Activated effector memory CD4-positive, alpha-beta T cell treated with anti-CD3 and anti-CD28 coated beads, Interleukin-2, amount 50 U/mL, for 16 hours (primary cell): ENCODE measurements at places on chromosomes 12 and 14.

DNA sequence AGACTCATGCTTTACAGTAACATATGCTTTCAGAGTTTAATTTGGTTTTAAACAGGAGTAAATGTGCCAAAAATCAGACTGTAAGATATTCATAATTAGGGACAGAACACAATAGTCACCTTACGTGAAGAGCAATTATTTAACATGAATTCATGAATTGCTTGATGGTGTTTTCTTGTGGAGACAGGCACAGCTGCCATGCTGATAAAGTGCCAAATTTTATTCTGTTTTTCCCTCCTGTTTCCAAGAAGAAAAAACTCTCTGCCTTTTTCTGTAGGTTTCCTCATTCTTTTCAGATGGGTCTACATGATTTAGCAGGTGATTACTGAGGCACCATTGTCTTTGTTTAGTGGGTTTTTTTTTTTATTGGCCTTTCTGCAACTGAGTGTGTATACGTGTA is 80.1 kb downstream of the C12orf42 start:
- no peak for DNase-seq

- no peak for DNase-seq
These were observed 94.9 kb upstream of the TTC7B start for GRCh38 chr14:90911121-90911520.

DNA sequence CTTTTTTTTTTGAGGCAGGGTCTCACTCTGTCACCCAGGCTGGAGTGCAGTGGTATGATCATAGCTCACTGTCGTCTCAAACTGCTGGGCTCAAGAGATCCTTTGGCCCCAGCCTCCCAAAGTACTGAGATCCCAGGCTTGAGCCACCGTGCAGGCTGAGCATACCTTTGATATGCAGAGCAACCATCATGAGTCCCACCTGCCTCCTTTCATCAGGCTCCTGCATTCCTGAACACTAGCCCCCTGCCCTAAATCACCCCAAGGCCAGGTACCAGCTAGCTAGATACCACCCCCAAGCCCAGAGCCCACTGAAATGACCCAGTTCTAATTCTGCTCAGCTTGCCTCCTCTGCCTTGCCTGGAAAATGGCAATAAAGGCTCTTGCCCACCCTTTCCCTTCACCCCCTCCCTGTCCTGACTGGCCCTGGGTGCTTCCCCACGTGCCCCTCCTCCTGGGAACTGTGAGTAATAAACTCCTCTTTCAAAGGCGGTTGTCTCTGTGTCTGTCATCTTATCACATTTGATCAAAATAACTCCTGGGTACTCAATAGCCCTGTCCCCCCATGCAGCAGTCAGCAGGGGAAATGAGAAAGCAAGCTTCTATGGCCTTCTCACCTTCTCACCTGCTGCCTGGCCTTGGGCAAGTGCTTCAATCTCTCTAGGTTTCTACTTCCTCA is 6.4 kb upstream of the BRF1 start:
- no peak for DNase-seq

GRCh38 chr12:91974541-91975085 is 171.0 kb downstream of the BTG1 start:
- DNase-seq, result no peak

DNA sequence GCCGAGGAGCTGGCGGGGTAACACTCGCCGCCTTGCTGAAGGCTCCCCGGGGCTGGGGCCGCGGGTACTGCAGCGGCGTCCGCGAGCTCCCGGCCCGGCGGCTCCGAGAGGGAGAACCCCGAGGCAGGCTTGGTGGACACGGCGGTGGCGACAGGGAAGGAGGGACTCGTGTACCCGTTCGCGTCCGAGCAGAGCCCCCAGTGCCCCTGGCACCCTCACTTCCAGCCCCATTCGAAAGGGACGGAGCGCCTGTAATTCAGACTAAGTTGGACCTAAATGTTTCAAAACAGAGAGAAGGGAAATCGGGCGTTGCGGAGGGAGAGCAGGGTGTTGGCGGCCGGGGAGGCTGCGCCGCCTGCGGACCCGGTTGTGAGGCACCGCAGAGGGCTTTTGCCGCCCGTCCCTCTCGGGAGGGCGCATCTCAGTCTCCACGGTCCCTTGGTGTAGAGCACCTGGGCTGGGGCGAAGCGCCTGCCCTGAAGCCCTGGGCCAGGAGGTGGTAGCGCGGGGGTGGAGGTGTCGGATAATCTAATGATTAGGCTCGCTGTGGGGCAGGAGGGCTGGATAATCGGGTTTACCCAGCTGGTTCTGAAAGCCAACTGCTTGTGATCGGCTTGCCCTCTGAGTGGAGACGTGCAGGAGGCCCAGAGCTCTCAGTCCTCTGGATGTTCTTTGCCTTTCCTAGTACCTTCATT is 771 bp downstream of the DAAM1 start:
- DNase-seq, result peak; percentile 79

DNA sequence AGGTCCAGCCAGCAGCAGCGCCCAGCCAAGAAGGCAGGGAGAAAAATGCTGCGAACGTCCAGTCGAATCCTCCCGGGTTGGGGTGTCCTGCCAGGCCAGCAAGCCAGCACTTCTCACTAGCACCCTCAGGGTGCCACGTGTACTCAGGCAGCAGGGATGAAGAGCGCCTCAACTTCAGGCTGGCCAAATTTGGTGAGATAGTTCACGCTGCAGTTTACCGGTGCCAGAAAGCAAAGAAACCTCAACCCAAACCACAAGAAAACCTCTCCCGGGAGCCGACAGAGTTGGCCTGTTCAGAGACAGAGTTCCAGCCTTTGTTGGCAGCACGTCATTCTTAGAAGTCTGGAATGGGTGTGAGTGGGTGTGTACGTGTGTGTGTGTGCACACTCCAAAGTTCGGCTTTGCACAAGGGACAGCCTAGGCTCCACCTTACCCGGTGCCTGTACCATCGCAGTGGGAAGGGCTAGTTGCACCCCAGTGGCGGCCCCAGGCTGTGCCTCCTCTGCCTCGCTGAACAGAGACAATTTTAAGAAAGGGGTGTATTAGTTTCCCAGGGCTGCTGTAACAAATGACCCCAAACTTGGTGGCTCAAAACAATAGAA is 42.1 kb downstream of the ELK3 start:
- no peak for DNase-seq

DNA sequence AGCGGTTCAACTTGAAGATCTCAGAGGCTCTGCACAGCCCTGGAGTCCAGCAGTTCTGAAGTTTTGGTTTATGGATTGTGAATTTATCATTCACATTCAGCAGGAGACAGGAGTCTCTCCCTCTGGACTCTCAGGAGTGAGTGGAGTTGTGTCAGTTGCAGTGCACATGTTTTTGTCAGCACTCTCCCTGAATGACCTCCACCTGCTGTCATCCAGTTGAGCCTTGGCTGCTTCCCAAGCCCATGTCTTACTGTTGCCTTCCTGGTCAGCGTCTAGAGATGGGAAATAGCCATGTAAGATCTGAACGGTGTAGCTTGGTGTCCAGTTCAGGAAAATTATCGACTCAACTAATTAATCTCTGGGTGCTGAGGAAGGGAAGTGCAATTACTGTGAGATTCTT is 133.2 kb downstream of the PRKCH start:
- peak; percentile 30 for DNase-seq

- no peak for DNase-seq
These were observed 29.5 kb upstream of the TMX1 start for GRCh38 chr14:51210594-51210993.

DNA sequence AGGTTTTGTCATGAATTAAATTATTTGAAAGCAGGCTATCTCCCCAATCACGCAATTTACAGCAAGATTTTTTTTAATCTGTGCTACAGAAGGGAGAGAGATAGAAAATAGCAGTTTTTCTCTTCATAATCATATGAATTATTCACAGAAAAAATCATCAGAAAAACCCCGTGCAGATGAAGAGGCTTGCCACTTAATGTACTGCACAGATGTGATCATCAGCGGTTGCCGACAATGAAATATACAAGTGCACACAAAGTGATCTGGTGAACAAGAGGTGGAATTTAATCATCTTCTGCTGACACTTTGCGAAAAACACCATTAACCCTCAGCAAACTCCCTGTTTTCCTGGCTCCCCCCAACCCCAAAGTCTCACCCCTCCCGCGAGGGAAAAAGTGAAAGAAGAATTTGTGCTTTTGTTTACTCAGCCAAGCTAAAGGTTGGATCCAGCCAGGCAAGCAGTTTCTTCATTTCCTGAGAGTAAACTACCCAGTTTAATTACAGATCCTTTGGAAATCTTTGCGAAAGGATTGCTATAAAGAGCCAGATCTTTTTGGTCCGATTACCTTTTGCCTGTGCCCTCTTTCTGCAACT is 3.1 kb upstream of the LMO3 start:
- DNase-seq, result no peak

DNA sequence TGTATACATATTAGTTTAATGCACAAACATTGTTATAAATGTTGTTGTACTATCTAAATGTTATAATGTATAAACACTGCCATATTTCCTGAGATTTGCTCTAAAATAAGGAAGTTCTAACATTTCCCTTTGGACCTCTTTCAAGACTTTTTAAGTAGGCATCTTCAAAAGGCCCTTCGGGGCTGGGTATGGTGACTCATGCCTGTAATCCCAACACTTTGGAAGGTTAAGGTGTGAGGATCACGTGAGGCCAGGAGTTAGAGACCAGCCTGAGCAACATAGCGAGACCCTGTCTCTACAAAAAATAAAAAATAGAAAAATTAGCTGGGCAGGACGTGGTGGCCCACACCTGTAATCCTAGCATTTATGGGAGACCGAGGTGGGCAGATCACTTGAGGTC is 35.5 kb downstream of the FBLN5 start:
- no peak for DNase-seq

- DNase-seq, result no peak
These were observed 344.6 kb downstream of the ETNK1 start for GRCh38 chr12:22969521-22969920.

GRCh38 chr12:31588976-31589375 is 2.0 kb downstream of the DENND5B start:
- DNase-seq, result no peak

- DNase-seq, result no peak
These were observed 428.3 kb upstream of the NOVA1 start for GRCh38 chr14:27026097-27026496.

- DNase-seq, result no peak
These were observed 1.0 kb downstream of the NUAK1 start for GRCh38 chr12:106137530-106138356.

GRCh38 chr12:54138219-54138618 is 50.6 kb downstream of the SMUG1 start:
- no peak for DNase-seq

DNA sequence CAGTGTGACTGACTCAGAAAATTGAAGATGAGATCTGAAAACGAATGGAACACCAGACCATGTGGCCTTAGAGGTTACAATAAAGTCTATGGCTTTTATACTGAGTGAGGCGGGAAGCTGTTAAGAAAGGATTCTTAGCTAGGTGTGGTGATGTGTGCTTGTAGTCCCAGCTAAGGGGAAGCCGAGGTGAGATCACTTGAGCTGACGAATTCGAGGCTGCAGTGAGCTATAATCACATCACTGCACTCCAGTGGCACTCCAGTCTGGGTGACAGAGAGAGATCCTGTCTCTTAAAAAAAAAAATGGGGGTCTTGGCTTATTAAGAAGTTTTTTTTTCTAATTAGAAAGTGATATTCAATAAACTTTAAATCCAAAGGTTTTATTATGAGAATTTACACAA is 678.6 kb downstream of the TMTC2 start:
- no peak for DNase-seq

- peak; percentile 50 for DNase-seq
These were observed 137.8 kb upstream of the GSC start for GRCh38 chr14:94907626-94908261.

GRCh38 chr12:91241756-91242155 is 59.1 kb upstream of the DCN start:
- no peak for DNase-seq

DNA sequence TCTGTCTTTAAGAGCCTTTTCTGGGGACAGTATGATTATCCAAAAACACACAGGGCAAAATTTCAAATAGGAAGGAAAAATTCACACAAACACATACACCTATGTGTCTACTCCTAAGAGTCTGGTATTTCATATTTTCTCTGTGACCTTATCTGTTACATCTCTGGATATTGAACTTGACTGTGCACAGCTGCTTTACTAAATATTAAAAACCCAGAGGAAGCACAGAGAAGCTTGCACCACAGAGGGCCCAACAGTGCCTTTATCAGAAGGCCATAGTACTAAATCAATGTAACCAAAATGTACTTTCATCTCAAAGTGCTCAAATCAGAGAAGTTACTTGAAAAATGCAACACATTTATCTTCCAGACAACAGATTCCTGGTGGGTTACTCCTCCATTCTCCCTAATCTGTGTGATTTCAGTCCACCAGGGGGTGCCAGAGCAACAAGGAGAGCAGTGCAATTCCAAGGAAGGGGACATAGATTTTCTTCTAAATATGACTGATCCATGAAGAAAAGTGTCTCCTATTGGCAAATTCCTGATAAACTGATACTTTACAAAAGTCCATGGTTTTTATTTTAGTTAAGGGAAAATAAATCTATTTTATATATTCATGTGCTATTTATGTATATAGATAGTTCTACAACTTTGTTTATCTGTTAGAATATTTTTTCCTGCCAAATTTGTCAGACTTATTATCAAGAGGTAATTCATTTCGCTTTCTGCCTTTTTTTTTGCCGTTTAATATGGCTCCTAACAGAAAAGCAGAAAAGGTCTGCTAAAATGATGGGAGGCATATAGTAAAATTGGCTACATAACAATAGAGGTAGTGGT is 617.6 kb downstream of the LRFN5 start:
- no peak for DNase-seq

DNA sequence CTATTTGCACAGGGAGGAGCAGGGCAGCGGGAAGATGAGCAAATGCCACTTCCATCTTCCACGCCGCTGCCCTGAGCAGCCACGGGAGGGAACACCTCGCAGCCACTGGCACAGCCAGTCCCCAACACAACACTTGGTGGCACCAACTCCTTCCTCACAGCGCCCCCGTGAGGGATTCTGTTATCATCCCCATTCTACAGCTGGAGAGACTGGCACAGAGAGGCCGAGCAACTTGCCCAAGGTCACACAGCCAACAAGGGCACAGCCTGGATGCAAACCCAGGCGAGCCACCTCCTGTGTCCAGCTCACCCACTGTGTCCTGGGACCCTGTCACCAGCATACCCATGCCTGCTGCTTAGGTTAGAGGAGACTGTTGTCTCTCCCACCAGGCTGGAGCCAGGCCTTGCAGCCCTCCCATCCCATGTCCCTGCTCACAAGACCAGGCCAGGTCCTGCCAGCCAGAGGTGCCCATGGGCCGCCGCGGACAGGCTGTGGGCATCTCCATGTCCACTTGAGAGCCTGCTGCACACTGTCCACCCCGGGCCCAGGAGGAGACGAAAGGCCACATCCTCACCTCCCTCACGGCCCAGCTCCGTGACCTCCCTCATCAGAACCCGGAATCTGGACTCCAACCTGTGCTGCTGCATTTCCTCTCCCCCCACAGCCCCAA is 57.0 kb downstream of the NCOR2 start:
- no peak for DNase-seq

DNA sequence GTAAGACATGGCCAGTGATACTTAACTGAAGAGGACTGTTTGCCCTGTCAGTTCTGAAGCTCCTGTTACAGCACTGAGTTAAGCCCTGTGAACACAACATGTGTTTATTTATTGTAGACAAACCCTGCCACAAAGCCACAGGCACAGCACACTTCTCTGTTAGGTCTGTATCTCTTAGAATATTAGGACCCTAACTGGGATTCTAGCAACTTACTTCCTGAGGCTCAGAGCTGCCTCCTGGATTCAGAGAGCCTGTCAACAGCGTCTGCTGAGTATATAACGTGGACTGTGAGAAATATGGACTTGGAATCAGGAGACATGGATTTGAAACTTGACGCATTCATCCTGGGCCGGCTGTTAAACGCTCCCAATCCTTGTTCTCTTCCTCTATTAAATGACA is 135.0 kb upstream of the HIF1A start:
- no peak for DNase-seq
